Tracheal epithelial cell (primary cell): ENCODE measurements at places on chromosomes 7 and 10. TPM values are rescaled to one million over a fixed set of nuclear protein-coding genes. Genes with fewer than 3 reads are reported as not detected.

The CEP55 gene
- total RNA-seq, result 2.3 and 8.9 TPM in 2 replicates

The MRM2 gene
- total RNA-seq, result 16.9 and 17.3 TPM in 2 replicates

The TRAPPC14 gene
- total RNA-seq, result 3.1 and 4.0 TPM in 2 replicates

The CDC14C gene
- total RNA-seq, result not detected in 2 replicates

The PAX4 gene
- not detected in 2 replicates for total RNA-seq
